ENCODE measurements at places on chromosomes 11 and 22. TPM values are rescaled to one million over a fixed set of nuclear protein-coding genes. Genes with fewer than 3 reads are reported as not detected.

OR52I2 gene
- total RNA-seq = not detected

EHF gene
- total RNA-seq = 0.18 TPM

RIBC2 gene
- total RNA-seq = 5.7 TPM

OR52A1 gene
- not detected for total RNA-seq

TTC36 gene
- not detected for total RNA-seq

GGTLC3 gene
- not detected for total RNA-seq

RHOD gene
- total RNA-seq = 26.1 TPM

AGBL2 gene
- 0.90 TPM for total RNA-seq

POTEH gene
- total RNA-seq = not detected

BTBD18 gene
- not detected for total RNA-seq

SLC22A9 gene
- not detected for total RNA-seq

DDI1 gene
- total RNA-seq = not detected

RFPL1 gene
- not detected for total RNA-seq

GRIA4 gene
- total RNA-seq = 1.2 TPM

KRTAP5-9 gene
- total RNA-seq = not detected

SPON1 gene
- total RNA-seq = 42.9 TPM

DMC1 gene
- total RNA-seq = 1.3 TPM

HBB gene
- total RNA-seq = not detected

GGT5 gene
- 4.4 TPM for total RNA-seq

RTN4RL2 gene
- 0.90 TPM for total RNA-seq

NEFH gene
- 0.54 TPM for total RNA-seq

KRTAP5-10 gene
- not detected for total RNA-seq

GSTT2 gene
- total RNA-seq = not detected

ART1 gene
- not detected for total RNA-seq

KCNJ4 gene
- not detected for total RNA-seq

B3GAT3 gene
- 14.1 TPM for total RNA-seq

SLC25A45 gene
- total RNA-seq = 0.41 TPM

SCGB2A2 gene
- total RNA-seq = not detected

UPK3A gene
- not detected for total RNA-seq

ACRV1 gene
- total RNA-seq = not detected

OR4A16 gene
- not detected for total RNA-seq

CYB5R2 gene
- total RNA-seq = 11.2 TPM

TUBA8 gene
- not detected for total RNA-seq

PHLDA2 gene
- total RNA-seq = 1.2 TPM

MMP1 gene
- total RNA-seq = 13.2 TPM

CHST1 gene
- total RNA-seq = 0.82 TPM

GAS2 gene
- total RNA-seq = 0.90 TPM

NDUFC2 gene
- 103 TPM for total RNA-seq

CCDC116 gene
- total RNA-seq = 0.25 TPM

CARNS1 gene
- 0.16 TPM for total RNA-seq

C22orf23 gene
- 0.54 TPM for total RNA-seq

ADAMTS8 gene
- total RNA-seq = not detected

CDC42BPG gene
- total RNA-seq = 0.08 TPM

CSF2RB gene
- 0.98 TPM for total RNA-seq

DAGLA gene
- 4.2 TPM for total RNA-seq

Data from fibroblast of the aortic adventitia (primary cell).